Right lobe of liver (tissue), 6 donors: ENCODE measurements at places on chromosomes 6 and 20.

GRCh38 chr20:9627219-9627618 is 112.8 kb downstream of the LAMP5 start:
- DNase-seq: no peak

- no peak for DNase-seq
These were observed 17.5 kb upstream of the SIRPA start for GRCh38 chr20:1877609-1878200.

DNA sequence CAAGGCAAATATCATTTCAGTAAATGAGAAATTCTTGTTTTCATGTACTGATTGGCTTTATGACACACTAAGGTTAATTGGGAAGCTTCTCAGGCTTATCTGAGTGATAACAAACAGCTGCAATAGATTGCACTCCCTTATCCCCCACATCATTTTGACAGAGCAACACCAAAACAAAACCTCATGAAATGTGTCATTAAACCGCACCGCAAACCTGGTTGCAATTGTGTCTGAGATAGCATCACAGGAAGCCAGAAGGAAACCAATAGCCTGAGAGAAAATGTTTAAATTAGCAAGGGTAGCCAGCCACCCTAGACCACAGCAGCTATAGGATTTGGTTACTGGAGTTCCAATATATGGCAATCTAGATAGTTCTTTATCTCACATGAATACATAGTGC is 31.6 kb upstream of the LAMA4 start:
- no peak for DNase-seq

DNA sequence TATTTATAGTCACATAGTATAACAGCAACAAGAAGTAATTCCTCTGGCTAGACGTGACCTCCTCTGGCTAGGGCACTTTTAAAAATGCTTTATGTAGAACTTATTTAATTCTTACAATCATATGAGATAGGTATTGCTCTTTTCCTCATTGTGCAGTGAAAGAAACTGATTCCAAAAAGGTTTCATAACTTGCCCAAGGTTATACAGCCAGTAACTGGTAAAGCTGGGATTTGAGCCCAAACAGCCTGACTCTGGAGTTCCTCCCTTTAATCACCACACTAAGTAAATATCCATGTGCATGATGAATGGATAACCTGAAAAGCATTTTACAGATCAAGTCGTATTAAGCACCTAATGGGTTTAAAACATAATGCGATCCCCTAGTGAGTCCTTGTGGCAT is 214.6 kb downstream of the PRL start:
- no peak for DNase-seq

DNA sequence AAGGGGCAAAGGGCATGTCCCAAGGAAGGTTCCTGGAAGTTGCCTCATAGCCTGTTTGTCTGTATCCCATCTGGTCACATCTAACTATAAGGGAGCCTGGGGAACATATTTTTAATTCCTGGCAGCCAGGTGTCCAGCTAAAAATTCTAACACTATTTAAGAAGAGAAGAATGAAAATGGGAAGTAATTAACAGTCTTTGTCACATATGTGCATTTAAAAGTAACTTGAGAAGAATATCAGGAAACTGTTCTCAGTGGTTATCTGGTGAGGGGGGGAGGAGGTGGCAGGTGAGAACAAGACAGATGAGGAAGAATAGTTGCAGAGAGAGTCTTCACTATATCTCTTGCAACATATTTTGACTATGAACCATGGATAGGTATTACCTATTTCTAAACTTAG is 75.5 kb upstream of the ELOVL5 start:
- no peak for DNase-seq

- DNase-seq: no peak
These were observed 8.6 kb upstream of the SLC4A11 start for GRCh38 chr20:3247638-3248037.

GRCh38 chr6:17768881-17769280 is 62.2 kb upstream of the NUP153 start:
- DNase-seq: no peak

DNA sequence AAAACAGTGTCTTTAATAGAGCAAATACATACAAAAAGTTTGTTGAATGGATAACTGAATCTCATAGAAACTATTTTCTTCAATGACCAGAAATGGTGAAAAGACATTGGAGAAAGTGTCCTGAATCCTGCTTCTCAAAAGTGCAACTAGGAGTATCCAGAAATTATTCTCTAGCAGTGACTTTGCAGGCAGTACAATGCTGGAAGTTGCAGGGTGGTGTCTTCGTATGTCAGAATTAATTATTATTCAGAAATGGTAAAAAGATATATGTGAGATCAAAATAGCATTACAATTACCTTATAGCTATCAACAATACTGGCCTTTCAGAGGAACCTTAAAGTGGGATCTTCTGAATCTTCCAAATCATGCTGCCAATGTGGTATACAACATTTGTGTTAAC is 10.0 kb downstream of the FRK start:
- DNase-seq: no peak

- no peak for DNase-seq
These were observed 195.0 kb downstream of the KHDC1L start for GRCh38 chr6:73030257-73030656.

DNA sequence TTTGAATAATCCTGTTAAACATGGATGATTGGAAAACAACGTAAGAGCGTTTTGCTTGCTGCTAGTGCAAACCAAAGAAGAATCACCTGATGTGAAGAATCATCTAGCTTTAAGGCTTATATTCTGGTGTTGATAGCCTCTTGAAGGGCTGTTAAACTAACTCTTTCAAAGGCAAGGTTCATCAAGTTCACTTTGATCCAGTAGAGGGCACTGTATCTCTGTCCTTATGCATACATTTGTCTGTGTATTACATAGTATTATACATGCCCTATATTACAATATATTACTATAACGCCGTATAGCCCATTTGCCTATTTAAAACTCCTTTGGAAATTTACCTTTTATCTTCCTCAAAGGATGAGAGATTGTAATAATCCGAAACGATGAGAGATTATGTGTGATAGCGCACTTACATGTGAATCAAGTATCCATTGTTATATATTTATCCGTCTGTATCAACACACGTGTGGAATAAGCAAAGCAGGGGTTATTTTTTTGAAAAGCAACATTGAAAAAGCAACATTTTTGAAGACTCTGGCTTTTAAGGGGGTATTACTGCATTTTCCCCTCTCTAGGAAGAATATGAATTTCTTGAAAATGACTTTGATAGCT is 50.8 kb upstream of the NRN1 start:
- DNase-seq: no peak

- no peak for DNase-seq
These were observed 24.6 kb downstream of the DLL1 start for GRCh38 chr6:170266061-170266825.

DNA sequence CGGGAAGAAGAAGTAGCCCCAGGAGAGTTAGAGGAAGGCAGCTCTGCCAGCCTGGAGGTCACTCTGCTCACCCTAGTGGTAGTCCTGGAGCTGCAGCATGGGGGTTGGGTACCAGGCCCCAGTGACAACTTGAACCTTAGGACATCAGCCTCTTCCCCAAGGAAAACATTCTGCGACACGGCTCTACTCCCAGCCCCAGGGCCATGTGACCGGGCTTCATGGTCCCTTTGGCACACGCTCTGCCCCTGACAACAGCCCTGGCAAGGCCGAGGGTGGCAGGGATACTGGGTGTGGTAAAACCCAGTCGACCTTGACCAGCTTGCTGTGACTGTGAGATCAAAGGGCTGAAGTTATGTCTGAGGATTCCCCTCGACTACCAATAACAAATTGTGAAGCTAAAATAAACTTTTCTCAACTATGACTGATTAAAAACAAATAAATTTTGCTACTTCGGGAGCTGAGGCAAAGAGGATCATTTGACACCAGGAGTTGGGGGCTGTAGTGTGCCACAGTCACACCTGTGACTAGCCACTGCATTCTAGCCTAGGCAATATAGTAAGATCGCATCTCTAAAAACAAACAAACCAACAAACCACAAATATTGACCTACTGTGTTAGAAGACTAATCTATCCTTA is 24.4 kb upstream of the ARID1B start:
- DNase-seq: peak; percentile 94

DNA sequence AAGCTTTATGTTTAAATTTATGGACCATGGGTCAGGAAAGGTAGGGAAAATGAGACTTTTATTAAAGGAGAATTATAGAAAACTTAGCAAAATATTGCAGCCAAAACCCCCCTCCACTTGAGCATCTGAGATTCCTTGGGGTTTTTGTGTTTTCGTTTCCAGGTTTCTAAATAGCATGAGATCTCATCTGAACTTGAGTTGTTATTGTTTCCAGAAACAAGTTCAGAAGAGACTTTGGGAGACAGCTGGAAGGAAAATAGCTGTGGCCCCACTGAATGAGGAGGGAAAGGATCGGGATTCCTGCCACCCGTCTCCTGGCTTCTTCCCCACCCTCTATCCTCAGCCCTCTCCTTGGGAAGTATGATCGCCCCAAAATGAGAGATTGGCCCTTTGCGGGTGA is 75.5 kb downstream of the TBC1D7 start:
- DNase-seq: no peak
